ENCODE measurements at places on chromosomes 2 and 18.

- DNase-seq: no peak
These were observed 1866.9 kb upstream of the PIK3C3 start for GRCh38 chr18:40088130-40088529.

- DNase-seq: no peak
These were observed 3.6 kb upstream of the COL5A2 start for GRCh38 chr2:189183170-189183569.

- no peak for DNase-seq
These were observed 46.4 kb downstream of the RALB start for GRCh38 chr2:120299004-120299403.

- no peak for DNase-seq
These were observed 103.9 kb upstream of the ACVR1C start for GRCh38 chr2:157732596-157732995.

DNA sequence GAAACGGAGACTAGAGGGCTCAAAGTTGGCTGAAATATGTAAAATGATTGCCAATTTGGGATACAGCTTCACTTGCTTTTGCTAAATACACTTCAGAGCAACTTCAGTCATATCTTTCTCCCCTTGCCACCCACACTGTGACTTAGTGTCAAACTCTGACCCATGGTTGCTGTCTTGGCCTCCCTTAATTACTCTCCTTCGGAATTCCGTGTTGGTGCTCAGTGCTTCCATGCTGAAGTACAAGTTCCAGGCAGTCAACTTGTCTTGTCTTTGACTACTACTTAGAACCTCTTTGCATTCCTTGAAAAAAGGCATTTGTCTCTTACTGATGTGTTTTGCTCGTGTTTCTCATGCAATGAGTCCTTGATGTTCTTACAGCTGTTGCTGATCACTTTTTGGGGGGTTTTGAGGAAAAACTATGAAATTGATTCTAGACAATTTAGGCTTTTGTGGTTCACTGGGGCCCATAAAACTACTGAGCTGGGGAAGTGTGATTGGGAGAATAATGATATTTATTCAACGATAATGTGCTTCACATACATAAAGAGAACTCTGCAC, 146.0 kb downstream of the UBE2E3 start:
- no peak for DNase-seq

GRCh38 chr2:15038366-15039364, 406.1 kb downstream of the LRATD1 start:
- DNase-seq: no peak
